Amygdala (tissue), 56 donors: ENCODE measurements at places on chromosomes 2 and 18.

GRCh38 chr2:59254279-59254678, 1013.2 kb upstream of the FANCL start:
- no peak for DNase-seq

- DNase-seq, result no peak
Measured at GRCh38 chr2:217512728-217513127, 490.1 kb downstream of the TNS1 start.

- DNase-seq, result no peak
Measured at GRCh38 chr18:51614967-51615571, 417.6 kb upstream of the MEX3C start.

DNA sequence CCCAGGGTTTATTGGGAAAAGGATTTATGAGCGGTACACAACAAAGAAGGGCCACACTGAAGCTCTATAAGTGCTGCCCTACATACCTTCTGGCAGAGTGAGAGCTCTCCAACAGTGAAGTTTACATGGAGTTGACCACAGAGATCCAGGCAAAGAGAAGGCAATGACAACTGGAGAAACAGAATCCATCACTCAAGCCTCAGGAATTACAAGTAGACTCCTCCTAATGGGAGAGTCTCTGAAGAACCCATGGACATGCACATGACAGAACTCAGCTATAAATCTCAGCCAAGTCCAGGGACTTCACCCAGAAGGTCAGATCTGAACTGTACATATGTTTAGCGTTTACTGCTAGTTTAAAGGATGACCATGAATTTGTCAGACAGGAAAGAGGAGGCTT, 164.7 kb downstream of the DNAH7 start:
- DNase-seq, result no peak

DNA sequence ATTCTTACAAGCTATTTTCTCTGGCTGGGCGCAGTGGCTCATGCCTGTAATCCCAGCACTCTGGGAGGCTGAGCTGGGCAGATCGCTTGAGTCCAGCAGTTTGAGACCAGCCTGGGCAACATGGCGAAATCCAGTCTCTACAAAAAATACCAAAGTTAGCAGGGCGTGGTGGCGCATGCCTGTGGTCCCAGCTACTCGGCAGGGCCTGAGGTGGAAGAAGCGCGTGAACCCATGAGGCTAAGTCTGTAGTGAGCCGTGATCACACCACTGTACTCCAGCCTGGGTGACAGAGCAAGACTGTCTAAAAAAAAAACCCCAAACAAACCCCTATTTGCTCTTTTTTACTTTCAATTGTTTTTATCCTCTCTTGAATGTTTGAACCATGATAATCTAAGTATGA, 37.0 kb downstream of the PPP4R1 start:
- no peak for DNase-seq

GRCh38 chr2:105563000-105563719, 164.3 kb upstream of the FHL2 start:
- no peak for DNase-seq
